Activated naive CD4-positive, alpha-beta T cell treated with anti-CD3 and anti-CD28 coated beads for 36 hours (primary cell): ENCODE measurements at places on chromosomes 13 and 19. TPM values are rescaled to one million over a fixed set of nuclear protein-coding genes. Genes with fewer than 3 reads are reported as not detected.

DNA sequence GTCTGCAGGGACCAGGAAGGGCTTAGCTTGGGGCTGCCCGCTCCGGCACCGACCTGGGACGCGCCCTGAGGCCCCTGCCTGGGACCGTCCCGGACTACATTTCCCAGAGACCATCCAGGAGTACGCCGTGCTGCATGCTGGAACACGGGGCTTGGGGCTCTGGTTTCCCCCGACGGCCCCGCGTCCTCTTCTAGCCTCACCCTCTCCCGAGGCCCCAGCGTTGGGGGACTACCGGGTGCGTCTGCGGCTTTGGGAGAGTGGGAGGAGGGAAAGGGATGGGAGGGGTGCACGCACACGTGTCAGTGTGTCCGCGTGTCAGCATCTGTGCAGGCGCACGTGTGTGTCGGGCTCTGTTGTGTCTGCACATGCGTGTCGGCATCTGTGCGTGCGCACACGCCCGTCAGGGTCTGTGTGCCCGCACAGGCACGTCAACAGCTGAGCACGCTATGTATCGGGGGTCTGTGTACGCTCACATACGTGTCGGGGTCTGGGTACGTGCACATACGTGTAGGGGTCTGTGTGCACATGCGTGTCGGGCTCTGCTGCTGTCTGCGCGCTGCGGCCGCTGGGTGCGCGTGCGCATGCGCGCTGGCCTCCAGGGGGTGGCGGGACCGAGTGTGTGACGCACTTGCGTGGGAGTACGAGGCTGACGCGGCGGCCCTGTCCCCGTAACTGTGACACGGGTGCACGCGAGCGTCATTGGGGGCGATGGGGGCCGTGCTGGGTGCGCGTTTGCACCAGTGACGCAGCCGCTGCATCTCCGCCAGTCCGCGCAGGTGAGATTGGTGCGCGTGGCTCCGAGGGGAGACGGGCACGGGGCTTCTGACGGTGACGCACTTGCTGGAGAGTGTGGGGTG, at the start of gene ZNF331:
Gene ZNF331, plus strand, starts transcription at position 625 of the 857 bp plus-strand sequence. CDS start 31,232 bp downstream, outside the sequence.
- DNase-seq: peak; percentile 88

- DNase-seq: no peak
Measured at GRCh38 chr19:39379865-39380396, 11.0 kb downstream of the PAF1 start.

DNA sequence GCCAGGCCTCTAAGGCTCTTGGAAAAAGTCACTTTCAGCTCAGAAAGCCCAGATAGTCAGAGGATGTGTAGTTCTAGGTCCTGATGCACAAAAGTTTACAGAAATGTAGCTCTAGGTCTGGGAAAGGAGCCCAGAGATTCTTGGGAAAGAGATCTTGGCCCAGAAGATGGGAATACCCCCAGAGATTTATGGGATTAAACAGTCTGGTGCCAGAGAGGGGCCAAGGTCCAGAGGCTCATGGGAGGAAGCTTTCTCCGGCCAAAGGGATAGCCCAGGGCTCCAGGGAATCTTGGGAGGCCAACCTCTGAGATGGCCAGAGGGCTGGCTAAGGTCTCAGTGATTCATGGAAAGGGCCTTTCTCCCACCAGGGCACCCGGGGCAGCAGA, 15.2 kb downstream of the BCAT2 start:
- no peak for DNase-seq

DNA sequence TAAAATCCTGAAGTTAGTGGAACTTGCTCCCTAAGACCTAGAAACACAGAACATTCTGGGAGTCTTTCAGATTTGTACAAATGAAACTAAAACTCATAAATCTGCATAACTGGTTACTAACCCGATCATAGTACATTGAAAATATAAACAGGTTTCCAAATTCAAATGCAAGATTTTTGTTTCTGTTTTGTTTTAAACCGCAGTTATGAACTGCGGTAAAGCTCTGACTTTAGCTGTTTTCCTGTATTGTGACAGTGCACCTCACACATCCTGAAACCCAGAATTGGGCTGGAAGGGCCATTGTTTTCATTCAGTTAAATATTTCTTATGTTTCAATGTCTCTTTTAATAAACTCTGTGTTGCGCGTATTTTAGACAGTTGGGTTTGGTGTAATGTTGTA, 204.7 kb downstream of the SHISA2 start:
- peak; percentile 22 for DNase-seq

DNA sequence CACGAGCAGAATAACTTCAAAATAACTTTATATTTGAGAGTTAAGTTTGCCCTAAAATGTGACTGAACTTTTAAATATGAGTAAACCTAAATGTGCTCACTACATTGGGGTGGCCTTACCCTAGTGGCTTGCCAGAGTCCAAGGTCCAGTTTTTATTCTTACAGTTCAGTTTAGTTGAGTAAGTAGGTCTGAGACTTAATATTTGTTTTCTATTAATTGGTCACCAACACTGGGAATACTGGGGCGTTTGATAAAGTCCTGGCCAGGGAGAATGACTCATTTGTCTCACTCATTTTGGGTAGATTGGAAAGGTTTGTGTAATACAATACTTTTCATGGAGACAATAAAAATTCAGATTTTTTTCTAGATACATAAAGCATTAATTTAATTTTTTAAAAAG, 127.8 kb upstream of the SPATA13 start:
- DNase-seq: no peak

DNA sequence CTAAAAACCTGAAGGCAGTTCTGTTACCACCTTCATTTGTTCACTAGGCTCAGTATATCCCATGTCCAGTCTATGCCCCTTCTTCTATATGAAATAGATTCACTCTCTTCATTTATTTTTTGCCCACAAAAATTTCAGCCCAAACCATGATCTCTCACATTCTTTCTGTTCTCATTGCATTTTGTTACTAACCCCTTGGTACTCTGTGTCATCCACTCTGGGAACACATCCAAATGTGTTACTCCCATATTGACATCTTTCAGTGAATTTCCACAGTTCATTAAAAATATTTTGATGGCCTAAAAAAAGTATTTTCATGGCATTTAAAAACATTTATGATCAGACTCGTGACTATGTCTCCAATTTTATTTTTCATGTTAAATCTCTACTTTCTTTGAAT, 378.9 kb downstream of the SLITRK1 start:
- DNase-seq: no peak

DNA sequence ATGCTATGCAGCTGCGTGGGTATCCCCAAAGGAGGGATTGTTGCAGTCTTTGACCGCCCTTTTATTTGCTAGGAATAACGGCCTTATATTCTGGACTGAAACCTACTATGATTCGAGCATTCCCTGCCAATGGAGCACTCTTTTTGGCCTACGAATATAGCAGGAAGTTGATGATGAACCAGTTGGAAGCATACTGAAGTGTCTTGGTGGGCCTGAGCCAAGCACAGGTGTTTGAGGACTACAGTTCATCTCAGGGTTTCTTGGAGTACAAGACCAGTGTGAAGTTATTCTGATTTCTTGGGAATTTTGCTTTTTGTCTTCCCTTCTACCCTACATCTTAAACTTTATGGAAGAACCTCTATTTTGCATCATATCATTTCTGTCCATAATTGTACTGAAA, 20.1 kb downstream of the SLC25A15 start:
- no peak for DNase-seq

DNA sequence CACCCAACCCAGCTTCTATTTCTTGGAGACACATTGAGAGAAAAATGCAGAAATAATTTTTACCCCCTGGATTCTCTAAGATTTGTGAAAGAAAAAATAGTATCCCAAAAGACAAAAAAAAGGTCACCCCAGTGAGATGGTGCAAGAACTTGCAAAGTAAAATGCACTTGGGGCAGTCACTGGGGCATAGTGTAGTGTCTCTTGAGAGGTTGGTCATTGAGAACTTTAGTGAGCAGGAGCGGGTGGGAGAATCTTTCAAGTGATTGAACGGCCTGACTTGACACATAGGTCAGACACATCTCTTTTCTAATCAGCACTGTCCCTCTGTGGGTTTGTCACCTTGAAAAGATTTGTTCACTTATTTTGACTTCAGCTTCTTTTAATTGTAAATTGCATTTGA, 2.4 kb downstream of the ZNF85 start:
- no peak for DNase-seq

DNA sequence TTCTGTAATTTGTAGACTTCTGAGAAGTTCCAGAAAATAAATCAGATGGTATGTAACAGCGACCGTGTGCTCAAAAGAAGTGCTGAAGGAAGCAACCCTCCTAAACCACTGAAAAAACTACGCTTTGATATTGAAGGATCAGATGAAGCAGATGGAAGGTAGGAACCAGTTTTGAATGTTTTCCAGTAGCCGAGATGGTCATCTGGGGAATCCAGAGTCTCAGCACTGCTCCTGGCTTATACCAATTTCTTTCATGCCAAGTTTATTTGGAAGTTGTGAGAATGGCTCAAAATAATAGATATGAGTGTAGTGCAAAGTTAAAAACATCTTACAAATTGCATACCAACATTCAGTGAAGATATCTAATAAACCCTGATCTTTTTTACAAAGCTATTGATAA, 56.2 kb downstream of the RCBTB2 start:
- no peak for DNase-seq

GRCh38 chr13:50494138-50494537, 349.4 kb downstream of the DLEU7 start:
- no peak for DNase-seq

GRCh38 chr19:49212016-49212701, 54.6 kb downstream of the TRPM4 start:
- no peak for DNase-seq

DNA sequence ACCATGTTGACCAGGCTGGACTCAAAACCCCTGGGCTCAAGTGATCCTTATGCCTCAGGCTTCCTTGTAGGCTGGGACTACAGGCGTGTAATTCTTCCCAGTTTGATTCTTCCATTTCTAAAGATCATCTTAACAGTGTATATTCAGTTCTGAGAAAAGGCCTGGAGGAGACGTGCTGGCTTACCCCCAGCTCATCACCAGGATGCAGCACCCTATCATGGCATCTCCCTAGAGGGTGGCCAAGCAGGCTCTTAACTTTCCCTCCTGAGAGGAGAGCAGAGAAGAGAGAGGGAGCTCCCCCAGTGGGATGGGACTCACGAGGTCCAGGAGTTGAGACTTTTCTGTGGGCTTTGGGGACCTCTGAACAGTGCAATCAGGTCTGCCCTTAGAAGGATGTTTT, 2.1 kb upstream of the TUBA3C start:
- DNase-seq: no peak

GRCh38 chr13:80668452-80668851, 327.5 kb upstream of the SPRY2 start:
- DNase-seq: no peak

DNA sequence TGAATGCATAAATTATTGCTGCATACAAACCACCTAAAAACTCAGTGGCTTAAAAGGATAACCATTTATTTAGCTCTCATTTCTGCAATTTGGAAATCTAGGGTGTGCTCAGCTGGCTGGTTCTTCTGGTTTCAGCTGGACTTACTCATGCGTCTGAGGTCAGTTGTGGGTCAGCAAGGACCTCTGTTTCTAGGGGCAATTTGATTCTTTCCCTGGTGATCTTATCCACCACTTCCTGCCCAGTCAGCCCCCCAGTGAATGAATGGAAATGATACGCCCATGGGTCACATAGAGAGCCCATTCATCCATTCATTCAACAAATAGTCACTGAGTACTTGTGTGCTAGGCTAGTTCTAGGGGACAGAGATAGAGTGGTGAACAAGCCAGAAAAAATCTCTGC, 9.9 kb downstream of the FXYD5 start:
- DNase-seq: no peak

GRCh38 chr13:46728777-46729176, 68.2 kb downstream of the ESD start:
- peak; percentile 12 for DNase-seq

The CYP4F3 gene
- 0.62 TPM for total RNA-seq

The SEMA6B gene
- not detected for total RNA-seq

The ZNF285 gene
- 0.86 TPM for total RNA-seq

The GJB6 gene
- total RNA-seq: 0.30 TPM

The TTC9B gene
- not detected for total RNA-seq

The NKG7 gene
- 16.3 TPM for total RNA-seq

The PSG2 gene
- total RNA-seq: not detected

The KLHL26 gene
- 8.9 TPM for total RNA-seq

The C1QTNF9B gene
- not detected for total RNA-seq

The METTL21C gene
- total RNA-seq: not detected

The SULT2B1 gene
- total RNA-seq: not detected
